Psoas muscle (tissue), 8 donors: ENCODE measurements at places on chromosomes 4 and X. TPM values are rescaled to one million over a fixed set of nuclear protein-coding genes. Genes with fewer than 3 reads are reported as not detected.

The PHOX2B gene
- 0.01 TPM for polyA plus RNA-seq

The DMP1 gene
- polyA plus RNA-seq = not detected

The SPANXB1 gene
- not detected for polyA plus RNA-seq

The IL3RA gene
- polyA plus RNA-seq = 4.6 TPM

The CT45A5 gene
- polyA plus RNA-seq = not detected

The ALAS2 gene
- 0.03 TPM for polyA plus RNA-seq

- DNase-seq = no peak
Observed at GRCh38 chr4:5267408-5267807, 216.1 kb downstream of the STK32B start.

- DNase-seq = no peak
Observed at GRCh38 chr4:86181585-86181984, 178.3 kb downstream of the MAPK10 start.

DNA sequence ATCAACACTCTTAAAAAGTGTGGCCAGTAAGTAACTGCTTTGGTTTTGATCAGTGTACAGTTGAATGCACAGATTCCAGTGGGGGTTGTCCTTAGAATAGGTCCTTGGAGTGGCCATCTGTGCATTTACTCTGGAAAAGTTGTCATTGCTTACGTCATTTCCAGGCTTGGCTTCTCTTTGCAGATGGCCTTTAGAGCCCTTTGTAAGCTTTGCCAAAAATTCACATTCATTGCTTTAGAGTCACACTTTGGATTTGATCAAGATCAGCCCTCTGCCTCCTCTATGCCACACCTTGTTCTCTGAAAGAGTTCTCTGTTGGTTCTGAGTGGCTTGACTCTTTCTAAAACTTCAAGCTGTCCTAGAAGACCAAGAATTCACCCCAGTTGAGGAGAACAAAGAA, 83.9 kb downstream of the MAMLD1 start:
- no peak for DNase-seq

DNA sequence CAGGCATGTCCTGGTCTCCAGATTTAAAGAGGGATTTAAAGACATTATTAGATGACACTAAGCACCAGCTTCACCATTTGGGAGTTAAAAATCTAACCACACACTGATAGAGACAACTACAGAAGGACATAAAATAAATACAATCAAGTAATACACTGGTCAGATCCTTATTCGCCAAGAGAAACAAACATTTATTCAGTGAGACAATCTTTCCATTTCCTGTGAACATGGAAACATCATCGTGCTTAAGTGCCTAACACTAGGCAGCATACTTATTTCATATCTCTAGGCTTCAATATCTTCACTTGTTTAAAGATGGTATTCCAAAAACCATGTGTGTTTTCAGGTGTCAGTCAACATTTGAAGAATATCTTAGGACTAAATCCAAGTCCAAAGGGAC, 103.6 kb downstream of the AREG start:
- no peak for DNase-seq

GRCh38 chr4:55610381-55610780, 18.3 kb upstream of the PDCL2 start:
- no peak for DNase-seq

DNA sequence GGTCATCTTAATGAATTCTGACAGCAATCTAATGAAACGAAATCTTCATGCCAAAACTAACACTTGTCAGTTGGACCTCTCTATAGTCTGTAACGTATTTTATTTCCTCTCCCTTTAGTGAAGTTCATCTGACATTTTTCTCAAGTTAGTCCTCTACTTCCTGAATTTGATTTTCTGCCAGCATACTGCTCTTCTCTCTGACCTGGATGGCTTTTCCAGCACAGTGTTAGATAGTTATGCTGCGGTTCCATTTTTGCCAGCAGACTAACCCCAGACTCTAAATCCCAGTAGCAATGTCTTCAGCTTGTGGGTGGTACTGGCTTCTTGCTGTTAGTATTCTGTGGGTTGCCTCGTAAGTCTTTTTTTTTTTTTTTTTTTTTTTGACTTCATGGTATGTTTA, 146.7 kb upstream of the VEGFC start:
- no peak for DNase-seq

DNA sequence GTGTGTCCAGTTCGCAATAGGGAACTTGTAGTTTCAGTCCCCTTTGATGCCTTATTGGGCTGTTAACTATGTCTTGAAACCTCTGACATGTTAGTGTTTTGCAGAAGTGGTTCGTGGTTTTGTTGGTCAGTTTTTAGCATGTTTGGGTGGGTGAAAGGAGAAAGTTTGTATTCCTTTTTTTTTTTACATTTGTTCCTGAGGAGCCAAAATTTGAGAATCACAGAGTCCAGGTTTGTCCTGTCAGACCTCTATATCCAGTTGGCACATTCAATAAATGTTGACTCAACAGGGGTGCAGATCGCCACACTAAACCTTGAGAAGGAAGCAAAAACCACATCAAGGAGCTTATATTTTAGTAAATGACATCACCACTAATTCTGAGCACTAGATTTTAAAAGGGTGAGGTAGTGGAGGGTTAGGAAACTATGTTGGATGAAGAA, 26.2 kb downstream of the DLG3 start:
- no peak for DNase-seq

DNA sequence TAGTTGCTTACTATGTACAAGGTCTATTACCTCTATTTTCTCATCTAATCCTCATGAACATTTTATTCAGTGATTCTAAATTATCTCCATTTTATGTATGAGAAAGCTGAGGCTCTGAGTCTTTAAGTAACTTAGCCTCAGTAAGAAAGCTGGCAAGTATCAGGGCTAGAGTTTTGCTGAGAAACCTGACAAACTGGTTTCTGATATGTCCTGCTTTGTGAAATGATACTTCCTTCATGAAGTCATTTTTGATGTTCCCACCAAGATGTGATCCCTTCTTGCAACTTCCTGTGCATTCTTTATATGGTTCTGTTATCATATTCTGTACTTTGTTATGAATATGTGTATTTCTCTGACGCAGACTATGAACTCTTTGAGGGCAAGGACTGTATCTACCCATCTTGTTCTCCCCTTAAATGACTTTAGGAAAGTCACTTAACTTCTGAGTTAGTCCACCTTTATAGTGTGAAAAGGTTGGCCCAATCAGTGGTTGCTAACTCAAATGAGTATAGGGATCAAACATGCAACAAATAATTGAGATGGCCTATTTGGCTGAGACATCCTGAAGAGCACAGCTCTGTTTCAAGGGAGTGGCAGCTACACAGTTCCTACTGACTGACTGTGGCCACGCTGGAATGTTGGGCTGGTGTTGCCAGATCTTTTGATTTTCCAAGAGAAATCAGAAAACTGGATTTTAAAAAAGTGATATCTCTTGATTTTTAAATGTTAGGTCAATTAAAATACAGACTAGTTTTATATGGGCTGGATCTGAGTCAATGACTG, 127.9 kb upstream of the AMOT start:
- no peak for DNase-seq

GRCh38 chr4:45776146-45776545, 347.7 kb downstream of the GABRG1 start:
- DNase-seq = no peak

DNA sequence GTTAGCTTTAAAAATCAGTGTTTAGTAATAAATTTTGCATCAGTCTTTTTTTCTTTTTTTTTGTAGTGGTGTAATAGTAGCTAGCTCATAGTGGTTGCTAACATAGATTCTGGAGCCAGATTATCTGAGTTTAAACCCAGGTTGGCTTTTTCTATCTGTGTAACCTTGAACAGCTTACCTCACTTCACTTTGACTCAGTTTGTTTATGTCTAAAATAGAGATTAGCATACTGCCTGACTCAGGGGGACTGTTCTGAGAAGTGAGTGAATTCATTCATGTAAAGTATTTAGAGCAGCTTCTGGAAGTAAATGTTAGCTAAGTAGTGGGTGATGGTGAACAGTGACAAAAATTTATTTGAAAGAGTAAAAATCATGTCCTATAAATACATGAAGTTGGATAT, 32.9 kb downstream of the CPEB2 start:
- no peak for DNase-seq

DNA sequence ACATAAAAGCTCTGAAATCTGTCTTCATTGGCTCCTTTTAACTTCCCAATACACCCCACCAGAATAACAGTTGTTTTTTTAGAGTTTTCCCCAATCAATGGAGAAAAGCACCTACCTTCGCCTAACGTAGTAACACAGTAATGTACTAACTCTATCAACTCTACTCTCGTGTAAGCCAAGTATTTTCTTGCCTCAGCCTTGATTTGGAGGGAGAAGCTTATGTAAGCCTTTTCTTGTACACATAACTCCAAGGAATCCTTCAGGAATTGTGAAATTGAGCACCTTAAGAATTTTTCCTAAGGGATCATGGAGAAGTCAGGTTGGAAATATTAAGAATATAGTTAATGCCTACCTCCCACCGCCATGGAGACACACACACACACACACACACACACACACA, 181.2 kb downstream of the RAPGEF2 start:
- no peak for DNase-seq

DNA sequence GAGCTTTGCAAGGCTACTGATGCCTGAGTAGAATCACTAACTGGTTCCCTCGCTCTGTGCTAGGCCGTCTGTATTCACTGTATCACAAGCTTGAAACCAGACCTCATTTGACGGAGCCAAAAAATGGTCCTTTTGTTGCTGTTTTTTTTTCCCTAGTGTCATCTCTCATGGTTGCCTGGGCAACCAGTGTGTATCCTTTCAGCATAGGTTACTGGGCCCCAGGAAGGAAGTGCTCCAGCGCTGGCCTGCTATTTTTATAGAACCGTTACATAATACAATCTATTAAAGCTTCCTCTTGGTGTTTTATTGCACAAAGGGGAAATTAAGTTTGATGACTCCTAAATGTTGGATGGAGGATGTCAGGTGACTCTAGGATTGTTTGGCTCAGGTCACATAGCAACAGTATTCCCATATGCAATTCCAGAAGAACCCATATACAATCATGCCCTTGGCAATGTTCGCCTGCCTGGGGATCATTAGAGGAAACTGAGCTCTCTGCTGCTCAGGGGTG, 220.4 kb downstream of the SPRY1 start:
- peak; percentile 33 for DNase-seq

DNA sequence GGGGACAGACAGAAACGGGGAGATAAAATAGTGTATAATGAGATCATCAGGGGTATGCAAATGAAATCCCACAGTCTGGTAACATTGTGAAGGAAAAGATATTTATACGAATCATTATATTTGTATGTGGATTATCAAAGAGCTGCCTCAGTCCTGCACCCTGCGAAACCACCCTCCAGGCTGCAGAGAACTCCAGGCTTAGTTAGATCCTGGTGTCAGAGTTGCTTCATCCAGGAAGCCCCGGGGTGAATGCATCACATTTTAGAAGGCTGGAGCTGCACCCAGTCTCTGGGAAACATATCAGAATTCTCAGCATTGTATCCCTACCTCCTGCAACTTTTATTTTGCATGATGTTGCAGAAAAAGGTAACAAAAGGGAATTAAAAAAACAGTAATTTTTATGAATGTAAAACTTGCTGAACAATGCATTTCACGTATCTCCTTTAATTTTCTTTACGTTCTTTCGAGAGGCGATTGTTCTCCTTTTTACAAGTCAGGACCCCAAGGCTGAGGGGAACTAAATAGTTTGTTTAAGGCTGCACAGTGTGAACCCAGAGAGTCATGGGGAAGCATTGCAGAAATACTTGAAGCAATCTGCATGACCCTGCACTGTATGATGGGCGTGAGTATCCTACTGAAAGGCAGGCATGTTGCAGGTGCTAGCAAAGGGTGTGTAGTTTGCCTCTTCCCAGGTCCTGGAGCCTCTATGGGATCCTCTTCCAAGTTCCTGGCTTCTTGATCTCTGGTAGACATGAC, 299.5 kb upstream of the CLNK start:
- DNase-seq = no peak
